ENCODE measurements at places on chromosomes 4 and X.

DNA sequence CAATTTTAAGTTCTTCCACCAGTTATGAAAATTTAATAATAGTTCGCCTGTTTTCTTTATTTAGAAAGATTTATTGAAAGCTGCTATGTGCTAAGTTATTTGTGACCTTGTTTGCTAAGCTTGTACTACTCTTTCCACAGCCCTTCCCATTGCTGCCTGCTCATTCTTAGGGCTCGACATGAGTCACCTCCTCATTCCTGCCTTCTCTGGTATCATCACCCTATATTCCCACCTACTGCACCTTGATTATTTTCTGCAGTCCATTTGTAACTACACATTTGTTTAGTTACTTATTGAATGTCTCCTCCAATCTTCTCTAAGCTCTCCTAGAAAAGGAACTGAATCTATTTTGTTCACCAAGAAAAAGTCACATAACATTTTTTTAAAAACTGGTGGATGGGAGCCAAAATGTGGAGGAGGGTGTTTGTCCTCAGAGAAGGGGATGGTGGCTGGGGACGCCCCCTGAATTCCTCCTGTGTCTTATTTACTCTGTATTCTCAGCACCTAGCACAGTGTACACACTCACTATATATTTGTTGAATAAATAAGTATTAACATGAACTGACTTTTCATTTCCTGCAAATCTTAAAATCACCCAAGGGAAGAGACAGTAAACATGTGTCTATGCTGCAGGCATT, 3.7 kb upstream of the RAB9A start:
- no peak for DNase-seq

DNA sequence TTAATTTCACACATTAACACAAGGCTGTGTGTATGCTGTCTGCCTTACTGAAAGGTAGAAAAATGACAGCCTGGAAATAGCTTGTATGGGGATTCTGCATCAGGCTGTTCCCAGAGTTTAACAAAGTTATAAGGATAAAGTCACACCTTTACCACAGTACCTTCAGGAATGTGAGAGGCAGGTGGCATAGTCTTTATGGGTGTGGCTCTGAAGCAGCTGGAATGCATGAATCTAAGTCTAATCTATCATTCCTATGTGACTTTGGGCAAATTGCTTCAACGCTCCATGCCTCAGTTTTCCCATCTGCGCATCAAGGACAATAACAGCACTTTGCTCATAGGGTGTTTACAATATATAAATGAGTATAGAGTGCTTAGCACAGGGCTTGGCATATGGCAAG, 84.2 kb upstream of the EGFL6 start:
- DNase-seq = no peak

DNA sequence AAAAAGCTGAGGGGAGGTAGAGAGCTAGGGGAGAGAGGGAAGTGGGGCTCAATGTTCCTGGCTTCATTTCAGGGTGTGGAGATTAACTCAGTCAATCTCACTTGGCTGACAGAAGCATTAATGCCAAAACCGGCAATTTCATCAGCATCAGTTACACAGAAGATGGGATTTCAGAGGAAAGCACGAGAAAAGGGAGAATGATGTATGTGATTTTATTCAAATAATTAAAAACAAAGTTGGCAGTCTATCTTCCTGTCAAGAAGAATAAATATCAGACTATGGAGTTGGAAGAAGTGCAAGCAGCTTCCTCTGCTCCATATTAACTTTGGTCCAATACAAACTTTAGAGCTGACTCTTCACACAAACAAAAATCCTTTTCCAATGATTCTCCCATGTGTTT, 29.6 kb upstream of the HCCS start:
- DNase-seq = no peak

GRCh38 chr4:102608190-102608589, 107.0 kb downstream of the NFKB1 start:
- DNase-seq = no peak

DNA sequence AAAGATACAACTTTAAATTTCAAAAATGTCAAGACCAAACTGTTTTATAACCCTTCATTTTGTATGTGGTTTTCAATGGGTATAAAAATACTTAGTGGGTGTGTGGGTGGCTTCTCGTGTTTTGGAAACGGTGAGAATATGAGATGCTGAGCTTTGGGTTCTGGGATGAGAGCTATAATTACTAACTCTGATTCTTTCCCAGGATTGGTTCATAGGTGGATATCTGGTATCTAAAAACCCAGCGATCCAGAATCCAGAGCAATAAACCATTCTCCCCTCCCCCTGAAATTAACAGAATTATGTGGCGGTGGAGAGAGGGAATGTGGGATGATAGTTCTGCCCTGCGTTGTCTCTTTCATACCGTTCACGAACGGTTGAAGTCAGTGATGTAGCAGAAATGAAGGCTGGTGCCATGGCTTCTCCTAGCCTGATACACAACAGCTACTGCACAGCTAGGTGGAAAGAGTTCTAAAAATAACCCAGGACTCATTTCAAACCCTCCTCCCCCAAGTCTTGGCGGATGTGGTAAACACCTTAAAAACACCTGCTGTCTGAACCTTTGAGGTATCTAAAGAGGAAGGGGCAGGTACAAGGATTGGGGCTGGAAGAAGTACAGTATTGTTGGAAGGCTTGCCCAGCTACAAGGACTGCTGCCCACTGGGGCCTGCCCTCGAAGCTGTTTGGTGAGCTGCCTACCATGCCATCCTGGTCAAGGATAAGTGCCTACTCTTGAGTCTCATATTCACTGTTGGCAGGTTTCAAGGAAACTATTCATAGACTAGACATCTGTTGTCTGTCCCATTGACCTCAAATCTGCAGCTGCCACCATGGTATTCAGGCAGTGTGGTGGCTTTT, 44.5 kb downstream of the SEPTIN11 start:
- peak; percentile 74 for DNase-seq

DNA sequence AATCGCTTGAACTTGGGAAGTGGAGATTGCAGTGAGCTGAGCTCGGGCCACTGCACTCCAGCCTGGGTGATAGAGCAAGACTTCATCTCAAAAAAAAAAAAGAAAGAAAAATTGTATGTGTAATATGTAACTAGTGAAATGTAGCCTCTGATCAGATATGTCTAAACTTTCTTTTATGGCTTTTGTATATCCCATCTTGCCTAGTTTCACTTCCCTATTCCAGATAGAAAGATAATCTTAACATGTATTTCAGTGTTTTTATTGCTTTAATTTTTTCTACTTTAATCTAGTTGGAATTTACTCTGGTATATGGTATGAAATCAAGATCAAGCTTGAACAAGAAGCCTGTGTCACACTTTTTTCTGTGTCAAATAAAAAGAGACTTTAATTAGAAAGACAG, 1.9 kb upstream of the ZNF41 start:
- DNase-seq = no peak

DNA sequence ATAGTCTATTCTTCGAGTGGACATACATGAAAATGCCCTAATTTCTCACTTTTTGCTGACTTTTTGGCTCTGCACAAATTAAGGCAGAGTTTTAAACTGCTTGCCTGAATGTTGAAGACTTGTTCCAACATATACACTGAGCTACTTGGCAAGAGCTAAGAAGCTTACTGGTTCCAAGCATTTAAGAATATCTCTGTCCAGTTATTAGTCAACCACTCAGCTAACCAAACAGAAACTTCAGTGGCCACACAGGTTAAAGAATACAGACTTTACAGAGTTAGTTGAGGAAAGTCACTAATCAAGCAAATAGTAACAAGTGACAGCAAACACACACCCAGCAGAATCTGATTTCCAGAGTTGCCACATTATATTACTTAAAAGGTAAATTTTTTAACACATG, 35.5 kb downstream of the AMER1 start:
- no peak for DNase-seq

GRCh38 chr4:20532871-20533870, 167.1 kb upstream of the PACRGL start:
- DNase-seq = no peak

- DNase-seq = no peak
Measured at GRCh38 chrX:146863566-146863965, 49.0 kb upstream of the CXorf51A start.

- no peak for DNase-seq
Measured at GRCh38 chr4:156732634-156733033, 239.0 kb downstream of the PDGFC start.

- DNase-seq = no peak
Measured at GRCh38 chr4:37715889-37716402, 29.8 kb upstream of the RELL1 start.

DNA sequence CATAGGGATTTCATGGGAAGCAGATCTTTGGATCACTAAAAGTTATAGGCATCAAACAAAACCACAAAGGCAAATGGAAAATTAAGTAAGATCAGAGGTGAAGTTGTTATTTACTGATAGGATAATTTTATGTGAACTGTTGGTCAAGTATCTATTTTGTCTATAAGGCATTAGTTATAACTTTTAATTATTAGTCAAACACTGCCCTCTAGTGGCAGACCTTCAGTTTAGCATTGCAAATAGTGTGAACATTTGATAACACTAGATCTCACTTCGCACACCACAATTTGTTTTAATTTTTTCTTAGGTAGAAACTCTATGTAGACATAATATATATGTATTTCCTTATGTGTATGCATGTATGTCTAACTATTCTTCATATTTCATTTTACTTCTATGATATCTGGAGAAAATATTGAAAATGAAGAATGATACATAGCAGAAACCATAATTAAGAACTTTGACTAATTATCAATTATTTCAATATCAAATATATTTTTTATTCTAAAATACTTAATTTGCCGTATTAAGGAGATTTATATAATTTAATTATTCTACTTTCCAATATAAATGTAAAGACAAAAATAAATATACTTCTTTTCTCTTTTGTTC, 214.5 kb upstream of the TACR3 start:
- DNase-seq = peak; percentile 46

DNA sequence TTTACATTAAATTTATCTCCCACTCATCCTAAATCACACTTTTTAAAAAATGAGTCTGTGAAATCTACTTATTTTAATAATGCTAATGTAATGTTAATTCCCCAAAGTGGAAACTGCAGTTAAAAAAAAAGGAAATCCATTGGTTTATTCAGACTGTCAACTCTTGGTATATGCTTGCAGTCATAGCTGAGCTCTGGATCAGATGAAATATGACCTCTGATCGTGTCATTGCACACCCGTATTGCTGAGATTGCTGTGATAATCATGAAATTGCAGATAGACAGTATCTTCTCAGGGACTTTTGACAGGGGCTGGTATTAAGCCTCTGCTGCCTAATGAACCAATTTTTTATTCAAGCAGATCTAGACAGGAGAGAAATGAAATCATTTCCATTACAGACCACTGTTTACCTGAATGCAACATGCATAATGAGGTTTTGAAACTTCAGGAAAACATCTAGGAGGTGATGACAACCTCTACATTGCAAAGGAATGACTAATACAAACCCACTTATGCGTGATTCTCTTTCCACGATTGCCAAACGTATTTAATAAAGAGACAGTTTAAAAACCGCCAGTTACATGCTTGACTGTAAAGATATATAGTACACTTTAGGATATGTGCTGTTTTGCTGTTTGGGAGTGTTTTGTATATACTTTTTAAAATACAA, 138.3 kb upstream of the PUDP start:
- DNase-seq = no peak

DNA sequence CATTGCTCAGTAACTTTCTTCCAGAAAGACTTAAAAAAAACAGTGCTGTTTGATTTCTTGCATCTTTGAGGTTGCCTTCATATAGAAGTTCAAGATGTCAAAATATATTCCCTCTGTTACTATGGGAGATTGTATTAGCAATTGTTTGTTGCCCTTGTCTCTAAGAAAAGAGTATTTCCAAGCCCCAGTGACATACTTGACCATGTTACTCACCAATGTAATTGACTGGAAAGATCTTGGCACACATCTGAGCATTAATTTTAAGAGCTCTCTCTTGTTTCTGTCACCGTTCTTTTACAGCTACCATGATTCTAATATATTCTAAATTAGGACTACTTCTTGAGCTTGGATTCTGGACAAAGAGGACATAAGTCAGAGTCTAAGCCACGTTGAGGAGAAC, 902.7 kb upstream of the EPHA5 start:
- DNase-seq = no peak

- no peak for DNase-seq
Measured at GRCh38 chr4:41380511-41381157, 123.9 kb downstream of the UCHL1 start.

GRCh38 chrX:138683600-138683999, 27.9 kb downstream of the FGF13 start:
- no peak for DNase-seq

DNA sequence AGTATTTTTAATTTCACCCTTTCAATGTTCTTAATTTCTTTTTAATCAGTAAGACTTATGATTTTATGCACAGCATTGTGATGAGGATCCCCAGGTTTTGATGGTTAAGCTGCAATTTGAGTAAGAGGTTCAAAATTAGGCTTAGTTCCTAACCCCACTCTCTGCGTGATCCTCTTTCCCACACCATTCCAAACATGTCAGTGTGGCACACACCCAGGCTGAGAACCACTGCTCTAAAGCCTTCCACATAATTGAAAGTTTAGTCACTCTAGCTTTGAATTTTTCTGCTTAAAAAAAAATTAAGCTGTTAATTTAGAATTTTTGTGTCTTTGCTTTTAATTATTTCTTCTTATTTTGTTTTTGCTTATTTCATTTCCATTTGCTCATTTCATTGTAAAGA, 68.8 kb upstream of the SLC7A11 start:
- no peak for DNase-seq

- DNase-seq = no peak
Measured at GRCh38 chr4:169260217-169260866, 10.4 kb downstream of the SH3RF1 start.

GRCh38 chrX:96176921-96177320, 507.7 kb upstream of the DIAPH2 start:
- no peak for DNase-seq

GRCh38 chr4:10063544-10064300, 42.4 kb upstream of the SLC2A9 start:
- DNase-seq = peak; percentile 55

DNA sequence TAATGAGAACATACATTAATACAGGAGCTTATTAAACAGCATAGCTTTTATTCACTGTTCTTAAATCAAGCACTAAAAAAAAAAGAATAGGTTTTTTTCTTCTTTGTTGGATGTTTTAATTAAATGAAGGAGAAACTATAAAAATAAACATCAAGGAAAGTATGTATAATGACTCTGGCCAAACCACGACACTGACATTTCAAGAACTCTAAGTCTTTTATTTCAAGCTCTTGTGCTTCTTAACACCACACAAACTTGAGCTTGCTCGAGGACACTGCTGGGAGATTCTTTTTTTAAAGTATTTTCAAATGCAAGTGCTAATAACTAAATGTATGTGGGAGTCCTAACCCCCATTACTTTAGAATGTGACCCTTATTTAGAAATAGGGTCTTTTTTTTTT, 204.9 kb upstream of the PPARGC1A start:
- no peak for DNase-seq

DNA sequence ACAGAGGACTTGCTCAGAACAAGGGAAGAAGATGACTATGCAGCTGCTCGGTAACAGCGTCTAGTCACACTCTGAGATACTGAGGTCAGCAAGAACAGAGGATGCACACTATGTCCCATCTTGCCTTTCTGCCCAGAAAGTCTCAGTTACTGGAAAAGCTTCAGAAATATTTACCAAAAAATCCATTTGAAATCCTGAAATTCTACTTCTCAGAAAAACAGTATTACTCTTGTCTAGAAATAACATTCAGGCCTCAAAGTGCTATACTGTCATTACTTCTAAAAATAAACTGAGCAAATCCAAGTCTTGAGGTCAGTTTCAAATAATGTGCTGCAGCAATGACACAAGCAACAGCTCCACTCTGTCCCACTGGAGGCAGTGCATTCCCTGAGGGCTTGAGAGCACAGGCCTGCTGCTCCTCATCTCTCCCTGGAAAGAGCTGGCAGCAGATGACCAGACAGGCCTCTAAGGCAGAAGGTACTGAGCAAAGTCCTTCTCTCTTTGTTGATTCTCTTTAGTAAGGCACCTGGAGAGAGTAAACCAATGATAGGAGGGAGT, 76.9 kb downstream of the CAMK2D start:
- no peak for DNase-seq
